ENCODE measurements at places on chromosomes 2 and 18.

- DNase-seq, result no peak
Observed at GRCh38 chr2:199591826-199592225, 134.1 kb upstream of the SATB2 start.

DNA sequence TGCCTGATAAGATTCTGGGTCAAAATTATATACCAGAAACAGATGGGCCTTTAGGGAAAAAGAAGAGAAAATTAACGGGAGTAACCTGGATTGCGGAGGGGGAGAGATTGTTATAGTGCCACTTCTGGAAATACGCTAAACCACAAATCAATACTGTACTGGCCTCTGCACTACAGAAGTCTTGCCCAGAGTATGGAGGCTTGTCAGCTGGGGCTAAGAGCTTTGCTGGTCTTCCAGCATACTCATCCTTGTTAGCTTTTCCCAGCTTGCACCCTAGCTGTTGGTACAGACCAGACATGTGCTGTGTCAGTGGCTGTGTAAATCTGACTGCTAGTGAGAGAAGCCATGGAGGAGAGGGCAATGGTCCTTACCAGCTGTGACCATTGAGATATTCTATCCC lies 8.9 kb downstream of the AGBL5 start:
- DNase-seq, result no peak

DNA sequence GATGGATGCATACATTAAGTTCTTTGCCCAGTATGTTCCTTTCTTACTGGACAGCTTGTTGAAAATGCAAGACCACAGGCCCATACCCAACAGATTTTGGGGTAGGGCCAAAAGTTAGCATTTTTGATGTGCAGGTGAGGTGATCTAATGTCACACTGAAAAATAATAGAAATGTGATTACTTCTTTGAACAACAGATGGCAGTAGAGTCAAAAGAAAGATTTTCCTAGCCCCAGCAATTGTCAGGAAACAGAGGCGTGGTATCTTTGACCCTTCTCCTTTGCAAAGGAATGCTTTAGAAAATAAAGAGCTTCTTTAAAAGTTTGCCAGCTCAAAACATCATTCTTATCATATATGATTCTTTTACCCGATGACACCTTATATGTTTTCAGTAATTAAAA lies 343.6 kb upstream of the SYT4 start:
- DNase-seq, result no peak

DNA sequence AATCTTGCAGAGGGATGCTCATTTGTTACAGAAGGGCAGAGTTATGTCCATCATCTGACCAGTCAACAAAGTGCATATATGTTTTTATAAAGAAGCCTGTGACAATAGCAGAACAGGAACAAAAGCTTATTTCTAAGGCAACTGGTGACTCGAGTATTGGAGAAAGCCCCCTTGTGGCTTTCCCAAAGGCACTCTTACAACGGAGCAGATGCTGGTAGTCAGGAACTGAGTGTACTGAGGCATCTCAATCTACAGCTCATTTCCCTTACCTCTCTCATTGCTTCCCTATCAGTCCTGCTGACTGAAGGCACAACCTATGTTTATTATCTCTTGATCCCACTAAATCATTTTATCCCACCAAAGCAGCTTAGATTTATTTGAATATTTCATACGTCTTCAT lies 557.1 kb upstream of the CHAC2 start:
- DNase-seq, result no peak

Data from stimulated activated CD4-positive, alpha-beta T cell treated with anti-CD3 and anti-CD28 coated beads, Interleukin-1b, Interleukin-23, amount 100 ng/mL, for 4 hours (primary cell).